Progenitor cell of endocrine pancreas (in vitro differentiated cells): ENCODE measurements at places on chromosomes 11 and 22. TPM values are rescaled to one million over a fixed set of nuclear protein-coding genes. Genes with fewer than 3 reads are reported as not detected.

SIK2 gene
- 43.0 and 43.7 TPM in 2 replicates for total RNA-seq

RIBC2 gene
- total RNA-seq = 6.7 and 7.0 TPM in 2 replicates

DNA sequence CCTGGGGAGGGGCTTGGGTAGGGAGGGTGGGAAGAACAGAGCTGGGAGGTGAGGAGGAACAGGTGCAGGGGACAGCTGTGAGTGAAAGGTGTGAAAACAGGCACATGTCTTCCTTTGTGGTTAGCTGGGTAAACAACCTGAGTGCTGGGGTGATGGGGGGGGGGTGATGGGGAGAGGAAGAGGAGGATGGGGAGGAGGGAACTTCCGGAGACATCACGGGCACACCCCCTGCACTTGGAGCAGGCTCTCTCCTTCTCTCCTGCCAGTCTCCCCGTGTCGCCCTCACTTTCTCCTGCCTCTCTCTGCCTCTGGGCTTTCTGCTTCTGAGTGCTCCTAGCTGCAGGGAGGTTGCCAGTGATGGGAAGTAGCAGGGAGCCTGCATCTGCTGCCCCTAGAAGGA is 8.8 kb downstream of the CXCR5 start:
- H3K36me3 ChIP-seq = peaks cover under 1% of the 10 kb centered on the region
- H3K4me1 ChIP-seq = peaks cover 13% of the 10 kb centered on the region
- no peak overlapping the region for H3K27ac ChIP-seq
- no peak overlapping the region for H3K4me3 ChIP-seq

INSC gene
- total RNA-seq = not detected in 2 replicates

BTBD18 gene
- not detected in 2 replicates for total RNA-seq

PARVA gene
- total RNA-seq = 49.3 and 50.2 TPM in 2 replicates

DNA sequence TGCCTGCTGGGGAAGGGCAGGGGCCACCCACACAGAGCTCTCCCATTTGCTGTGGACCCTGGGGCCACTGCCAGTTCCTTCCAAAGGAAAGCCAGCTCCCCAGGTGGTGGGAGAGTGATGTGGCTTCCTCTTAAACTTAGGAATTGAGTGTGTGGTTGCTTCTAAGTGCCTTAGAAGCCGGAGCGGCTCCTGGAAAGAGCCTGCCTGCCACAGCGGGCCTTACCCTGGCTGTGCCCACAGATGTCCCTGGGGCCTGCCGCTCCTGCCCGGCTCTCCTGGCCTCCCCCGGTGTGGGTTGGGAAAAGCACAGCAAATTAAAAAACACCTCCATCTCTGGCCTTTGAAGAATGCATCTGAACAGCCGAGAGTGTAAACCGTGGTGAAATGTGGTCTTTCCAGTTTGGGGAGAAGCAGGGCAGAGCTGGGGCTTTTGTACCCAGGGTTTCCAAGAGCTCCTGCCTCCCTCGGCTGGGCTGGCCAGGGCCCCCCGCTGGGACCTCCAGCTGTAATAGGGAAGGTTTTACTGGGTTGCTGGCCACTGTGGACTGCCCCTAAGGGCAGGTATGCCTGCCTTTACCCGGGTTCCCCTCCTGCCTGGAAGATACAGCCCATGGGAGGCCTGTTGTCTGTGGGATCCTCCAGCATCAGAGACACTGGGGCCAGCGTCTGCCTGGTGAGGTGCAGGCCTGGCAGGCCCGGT is 30.2 kb downstream of the LRP5 start:
- peak overlapping the region; percentile 95 for H3K27ac ChIP-seq
- H3K36me3 ChIP-seq = peaks cover 7% of the 10 kb centered on the region
- DNase-seq = peak; percentile 44
- no peaks in the 10 kb centered on the region for H3K27me3 ChIP-seq
- peaks cover 55% of the 10 kb centered on the region for H3K4me1 ChIP-seq
- no peak overlapping the region for H3K4me3 ChIP-seq

DNA sequence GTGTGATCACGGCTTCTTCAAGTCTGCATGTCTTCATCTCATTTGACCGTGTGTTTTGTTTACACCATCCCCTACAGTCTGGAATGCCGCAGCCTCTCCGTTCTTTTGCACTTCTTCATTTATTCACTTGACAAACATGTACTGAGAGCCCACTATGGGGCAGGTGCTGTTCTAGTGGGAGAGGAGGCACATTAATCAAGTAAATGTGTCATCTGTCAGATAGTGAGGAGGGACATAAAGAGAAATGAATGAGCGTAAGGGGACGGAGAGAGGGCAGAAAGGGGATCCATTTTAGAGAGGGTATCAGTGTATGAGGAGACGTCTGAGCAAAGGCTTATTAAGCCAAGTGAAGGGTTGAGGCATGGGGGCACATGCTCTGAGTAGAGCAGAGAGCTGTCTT is 54.0 kb upstream of the CECR2 start:
- H3K27ac ChIP-seq = peak overlapping the region; percentile 7
- peaks cover 5% of the 10 kb centered on the region for H3K27me3 ChIP-seq
- peaks cover 22% of the 10 kb centered on the region for H3K4me1 ChIP-seq
- H3K4me3 ChIP-seq = no peak overlapping the region
- no peaks in the 10 kb centered on the region for H3K36me3 ChIP-seq
